Stimulated activated CD8-positive, alpha-beta memory T cell treated with anti-CD3 and anti-CD28 coated beads, Interleukin-4, amount 100 ng/mL, for 48 hours (primary cell): ENCODE measurements at places on chromosomes 1 and 21.

GRCh38 chr1:43878854-43879253 is 54.7 kb upstream of the ARTN start:
- no peak for DNase-seq

GRCh38 chr1:226764533-226764932 is 25.5 kb upstream of the ITPKB start:
- DNase-seq, result no peak

DNA sequence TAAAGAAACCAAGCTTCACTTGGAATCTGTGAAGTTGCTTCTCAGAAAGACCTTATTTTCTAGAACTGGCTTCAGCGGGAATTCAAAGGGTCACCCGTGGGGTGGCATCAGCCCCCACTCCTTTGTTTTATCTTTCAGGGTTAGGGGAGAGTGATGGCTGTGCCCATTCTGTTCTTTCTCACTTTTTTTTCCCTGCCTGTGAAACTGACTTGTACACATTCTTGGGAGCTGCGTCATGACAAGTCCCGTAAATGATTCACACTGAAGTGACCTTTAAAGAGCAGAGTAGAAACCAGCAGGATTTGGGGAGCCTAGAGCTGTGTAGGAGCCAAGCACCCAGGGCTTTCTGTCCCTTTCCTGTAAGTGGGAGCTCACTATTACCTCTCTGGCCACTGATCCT is 43.8 kb downstream of the SLC44A3 start:
- no peak for DNase-seq

DNA sequence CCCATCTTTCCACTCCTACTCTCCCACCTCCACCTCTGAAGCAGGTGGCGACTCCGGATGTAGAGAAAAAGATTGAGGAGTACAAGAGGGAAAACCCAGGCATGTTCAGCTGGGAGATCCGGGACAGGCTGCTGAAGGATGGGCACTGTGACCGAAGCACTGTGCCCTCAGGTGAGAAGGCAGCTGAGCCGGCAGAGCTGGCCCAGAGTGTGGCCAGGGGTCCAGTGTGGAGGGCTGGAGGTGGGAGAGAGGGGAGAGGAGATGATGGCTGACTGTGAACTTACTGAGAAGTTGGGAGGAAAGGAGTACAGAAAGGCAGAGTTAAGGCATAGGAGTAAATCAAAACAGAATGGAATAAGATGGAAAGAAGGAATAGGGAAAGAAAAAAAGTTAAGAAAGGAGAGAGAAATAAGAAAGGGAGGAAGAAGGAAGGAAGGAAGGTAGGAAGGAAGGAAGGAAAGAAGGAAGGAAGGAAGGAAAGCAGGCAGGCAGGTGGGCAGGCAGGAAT is 4.5 kb downstream of the PAX7 start:
- no peak for DNase-seq

DNA sequence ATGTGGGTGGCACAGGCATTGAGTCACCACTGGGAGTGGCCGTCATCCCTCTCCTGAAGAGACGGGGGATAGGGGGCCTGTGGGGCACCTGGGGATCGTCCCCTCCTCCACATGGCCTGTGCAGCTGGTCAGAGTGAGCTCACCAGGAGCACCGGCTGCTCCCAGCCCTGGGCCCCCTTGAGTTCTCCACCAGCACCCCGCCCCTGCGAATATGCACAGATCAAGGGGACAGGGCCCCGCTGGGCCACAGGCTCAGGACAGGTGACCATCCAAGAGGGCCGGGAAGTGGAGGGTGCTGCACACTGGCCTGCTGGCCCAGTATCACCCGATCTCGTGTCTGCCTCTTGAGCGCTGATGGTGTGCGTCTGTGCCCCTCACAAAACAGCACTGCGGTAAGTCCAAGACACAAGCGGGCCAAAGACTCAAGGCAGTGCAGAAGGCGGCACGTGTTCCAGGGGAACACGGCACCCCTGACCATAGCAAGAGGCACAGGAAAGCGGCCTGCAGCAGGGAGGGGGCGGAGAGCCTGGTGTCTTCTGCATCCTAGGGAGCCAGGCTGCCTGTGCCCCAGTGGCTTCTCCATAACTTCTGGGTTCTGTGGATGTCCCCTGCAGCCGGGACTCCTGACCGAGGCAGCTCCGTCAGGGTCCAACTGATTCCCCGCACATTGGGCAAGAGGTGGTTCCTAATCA is 18.1 kb upstream of the TSPEAR start:
- no peak for DNase-seq

- DNase-seq, result no peak
Measured at GRCh38 chr1:204756811-204757210, 71.3 kb upstream of the LRRN2 start.

GRCh38 chr1:197141575-197141974 is 4.9 kb downstream of the ASPM start:
- no peak for DNase-seq

- no peak for DNase-seq
Measured at GRCh38 chr21:45011426-45011825, 63.0 kb upstream of the ADARB1 start.

DNA sequence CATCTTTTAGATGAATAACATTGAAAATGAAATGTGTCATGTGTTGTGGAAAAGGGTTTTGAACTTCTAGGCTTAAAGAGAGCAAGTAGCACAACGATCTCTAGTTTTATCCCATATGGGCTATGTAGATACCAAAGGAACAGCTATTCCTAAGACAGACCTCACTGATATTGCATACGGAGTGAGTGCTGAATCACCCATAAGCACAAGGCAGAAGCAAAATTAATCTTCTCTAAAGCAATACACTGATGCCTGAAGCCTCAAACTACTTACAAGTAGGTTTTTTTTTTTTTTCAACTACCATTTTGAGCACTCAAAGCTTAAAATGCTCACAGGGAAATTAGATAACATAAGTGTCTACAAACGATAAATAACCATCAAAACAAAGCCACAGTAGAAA is 5.0 kb upstream of the KMO start:
- no peak for DNase-seq

DNA sequence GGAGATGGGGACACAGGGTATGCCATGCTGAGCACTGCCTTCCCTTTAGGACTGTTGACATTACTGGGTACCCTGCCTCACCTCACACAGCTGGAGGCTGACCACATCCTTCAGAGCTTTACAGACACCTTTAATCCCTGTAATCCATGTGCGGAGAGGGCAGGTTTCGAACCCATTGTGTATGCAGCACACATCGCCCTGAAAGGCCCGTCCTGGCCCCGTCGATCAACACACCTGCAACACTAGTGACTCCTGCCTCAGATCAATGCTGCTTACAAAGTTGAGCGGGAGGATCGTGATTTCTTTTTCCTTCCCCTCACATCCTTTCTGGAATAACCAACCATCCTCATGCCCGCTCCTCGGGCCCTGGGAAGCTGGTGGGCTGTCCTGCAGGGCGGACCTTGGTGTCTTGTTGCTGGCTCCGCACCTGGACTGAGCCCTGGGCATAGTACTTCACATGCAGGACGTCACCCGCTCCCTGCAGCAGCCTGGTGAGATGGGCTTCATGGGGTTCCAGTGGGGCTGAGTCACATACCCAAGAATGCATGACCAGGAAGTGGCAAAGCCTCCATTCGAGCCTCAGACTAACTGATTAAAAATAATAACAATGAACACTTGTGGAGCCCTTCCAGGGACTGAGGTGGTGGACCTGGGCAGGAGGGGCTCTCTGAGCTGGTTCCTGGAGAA is 403.6 kb downstream of the PTPRU start:
- DNase-seq, result peak; percentile 12

DNA sequence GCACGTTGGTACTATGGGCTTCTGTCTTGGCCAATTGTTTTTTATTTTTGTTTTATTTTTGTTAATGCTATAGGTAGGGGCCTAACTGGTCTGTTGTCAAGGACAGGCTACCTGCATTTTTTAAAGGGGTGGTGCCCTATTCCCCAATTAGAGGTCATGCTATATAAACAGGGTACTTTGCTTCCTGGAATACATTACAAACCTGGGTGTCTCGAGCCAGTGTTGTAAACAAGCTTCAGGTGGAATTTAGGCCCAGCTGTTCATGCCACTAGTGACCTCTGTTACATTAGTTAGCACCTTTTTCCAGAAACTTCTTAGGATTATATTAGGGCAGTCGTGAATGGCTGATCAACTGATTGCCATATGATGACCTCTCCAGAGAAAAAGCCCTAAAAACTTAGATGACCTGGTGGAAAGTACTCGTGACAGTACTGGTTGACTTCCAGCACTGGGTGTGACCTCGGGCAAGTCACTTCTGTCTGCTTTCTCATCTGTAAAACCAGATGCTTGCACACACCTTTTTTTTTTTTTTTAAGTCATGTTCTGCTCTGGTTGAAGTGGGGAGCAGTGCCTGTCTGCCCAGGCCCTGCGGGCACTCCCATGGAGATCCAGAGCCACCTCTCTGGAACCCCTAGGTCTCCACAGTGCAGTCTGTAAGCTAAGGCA is 46.5 kb downstream of the ELK4 start:
- no peak for DNase-seq

- DNase-seq, result no peak
Measured at GRCh38 chr1:6019166-6019845, 26.4 kb upstream of the KCNAB2 start.

DNA sequence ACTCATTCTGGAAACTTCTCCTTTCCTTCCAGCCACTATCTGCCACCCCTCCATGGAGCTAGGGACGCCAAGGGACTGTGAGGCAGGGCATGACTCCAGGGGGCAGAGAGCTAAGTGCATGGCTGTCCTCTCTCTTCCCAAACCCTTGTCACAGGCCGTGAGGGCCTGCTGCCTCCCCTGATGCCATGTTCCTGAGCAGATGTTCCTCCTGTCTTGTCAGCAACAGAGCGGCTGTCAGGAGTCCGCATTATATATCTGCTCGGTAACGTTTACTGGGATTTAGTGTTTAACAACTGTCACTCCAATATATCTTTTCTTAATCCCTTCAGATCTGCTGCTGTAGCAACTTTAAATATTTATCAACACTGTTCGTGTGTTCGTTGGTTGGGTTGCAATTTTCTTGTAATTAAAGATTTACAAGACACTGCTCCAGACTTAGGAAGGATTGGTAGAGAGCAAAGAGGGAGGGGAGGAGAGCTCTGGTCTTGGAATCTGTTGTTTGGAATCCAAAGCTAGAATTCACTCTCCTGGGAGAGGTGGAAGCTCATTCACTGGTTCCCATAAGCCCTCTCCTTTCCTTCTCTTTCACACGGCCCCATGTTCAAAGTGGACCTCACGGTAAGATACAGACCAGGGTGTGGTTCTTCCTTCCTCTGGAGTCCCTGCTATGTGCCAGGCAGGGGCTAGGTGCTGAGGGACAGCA is 76.2 kb downstream of the MDM4 start:
- DNase-seq, result no peak

- DNase-seq, result no peak
Measured at GRCh38 chr21:40852563-40852962, 5.6 kb upstream of the DSCAM start.

DNA sequence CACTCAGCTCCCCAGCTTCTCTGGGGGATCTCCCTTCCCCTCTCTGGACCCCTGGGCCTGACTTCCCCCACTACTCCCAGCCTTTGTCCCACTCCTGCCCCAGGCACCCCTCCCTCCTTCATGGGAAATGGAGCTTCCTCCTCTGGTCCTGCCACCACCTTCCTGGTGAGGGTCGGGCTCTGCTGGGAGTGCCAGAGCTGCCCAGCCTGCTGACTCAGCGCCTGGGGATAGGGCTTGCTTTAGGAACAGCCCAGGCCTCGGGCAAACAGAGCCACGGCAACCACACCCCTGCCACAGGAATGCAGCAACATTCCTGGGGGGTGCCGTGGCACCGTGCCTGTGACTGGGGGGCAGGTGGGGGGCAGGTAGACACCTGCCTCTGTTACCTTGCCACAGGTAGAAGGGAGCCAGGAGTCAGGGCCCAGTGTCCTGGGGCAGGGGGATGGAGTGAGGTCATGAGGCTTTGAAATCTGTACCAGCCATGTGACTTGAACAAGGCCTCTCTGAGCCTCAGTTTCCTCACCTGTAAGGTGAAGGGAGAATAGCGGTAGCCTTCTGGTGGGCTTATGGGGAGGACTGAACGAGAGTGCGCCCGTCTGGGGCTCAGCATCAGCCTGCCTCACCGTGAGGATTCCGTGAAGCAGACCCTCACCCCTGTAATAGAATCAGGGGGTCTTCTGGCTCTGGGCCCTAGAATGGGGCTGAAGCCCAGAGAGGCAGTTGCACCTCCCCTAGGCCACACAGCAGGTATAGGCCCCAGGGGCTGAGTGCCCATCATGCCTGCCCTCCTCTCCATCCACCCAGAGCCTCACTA is 17.8 kb upstream of the EPHA2 start:
- no peak for DNase-seq

GRCh38 chr1:202004711-202005110 is 5.7 kb upstream of the ELF3 start:
- no peak for DNase-seq

DNA sequence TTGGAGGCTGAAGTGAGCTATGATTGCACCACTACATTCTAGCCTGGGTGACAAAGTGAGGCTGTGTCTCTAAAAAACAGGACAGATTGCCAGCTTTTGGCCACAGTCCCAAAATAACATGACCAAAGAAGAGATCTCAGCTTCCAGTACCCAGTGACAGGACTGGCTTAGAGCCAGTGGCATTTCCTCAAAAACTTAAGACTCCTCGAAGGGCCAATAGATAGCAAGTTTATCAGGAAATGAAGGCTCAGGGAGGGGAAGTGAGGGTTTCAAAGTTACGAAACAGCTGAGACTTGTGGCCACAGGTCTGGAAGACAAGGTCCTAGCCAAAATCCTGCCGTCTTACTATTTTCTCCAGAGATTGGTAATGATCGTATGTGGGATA is 6.3 kb upstream of the TMEM39B start:
- no peak for DNase-seq

GRCh38 chr21:45522381-45522780 is 19.9 kb downstream of the SLC19A1 start:
- no peak for DNase-seq

- DNase-seq, result no peak
Measured at GRCh38 chr1:178075333-178075732, 18.6 kb upstream of the RASAL2 start.

DNA sequence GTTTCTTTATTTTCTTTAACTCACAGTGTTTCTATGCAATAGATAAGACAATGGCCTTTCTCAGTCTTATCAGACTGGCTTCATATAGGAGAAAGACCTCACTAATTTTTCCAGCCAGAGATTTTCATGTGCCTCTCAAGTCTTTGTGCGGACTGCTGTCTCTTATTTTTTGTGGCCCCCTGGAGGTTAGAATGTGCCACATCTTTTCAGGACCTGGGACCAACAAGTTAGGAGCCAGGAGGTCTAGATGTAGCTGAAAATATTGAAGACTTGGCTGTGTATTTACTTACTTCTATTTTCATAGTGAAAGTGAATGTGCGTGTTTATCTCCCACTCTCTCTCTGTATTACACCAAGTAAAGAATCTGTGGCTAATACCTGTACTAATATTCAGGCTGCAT is 42.1 kb upstream of the CFHR3 start:
- DNase-seq, result no peak

GRCh38 chr1:42949312-42950115 is 9.2 kb downstream of the SLC2A1 start:
- DNase-seq, result no peak

- DNase-seq, result no peak
Measured at GRCh38 chr1:4324525-4324924, 329.9 kb upstream of the AJAP1 start.

GRCh38 chr1:33460947-33461629 is 11.4 kb upstream of the ZSCAN20 start:
- no peak for DNase-seq

GRCh38 chr1:92975551-92976232 is 14.4 kb upstream of the DIPK1A start:
- DNase-seq, result no peak

- DNase-seq, result no peak
Measured at GRCh38 chr21:38134084-38134873, 122.5 kb upstream of the KCNJ15 start.

GRCh38 chr1:201882665-201883132 is 6.0 kb upstream of the SHISA4 start:
- peak; percentile 23 for DNase-seq

- DNase-seq, result peak; percentile 53
Measured at GRCh38 chr1:160046494-160047110, 14.8 kb upstream of the PIGM start.
